ENCODE measurements at places on chromosomes 5 and 9. TPM values are rescaled to one million over a fixed set of nuclear protein-coding genes. Genes with fewer than 3 reads are reported as not detected.

DNA sequence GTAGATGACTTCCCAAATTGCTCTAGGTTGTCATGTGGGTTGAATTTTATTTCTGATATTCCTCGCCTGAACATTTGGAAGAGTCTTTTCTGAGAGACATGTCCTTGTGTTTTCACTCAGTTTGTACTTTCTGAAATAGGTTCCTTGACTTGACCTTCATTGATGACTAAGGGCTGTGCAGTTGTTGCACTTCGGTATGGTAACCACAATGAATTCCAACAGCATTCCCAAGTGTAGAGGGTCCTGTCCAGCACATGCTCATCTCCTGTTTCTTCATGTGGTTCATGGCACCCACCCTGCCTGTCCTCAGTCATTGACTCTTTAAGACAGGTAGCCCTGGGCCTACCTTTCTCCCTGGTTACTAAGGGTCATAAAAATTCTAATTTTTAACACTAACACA lies 527.8 kb downstream of the MTRR start:
- no peak for DNase-seq

DNA sequence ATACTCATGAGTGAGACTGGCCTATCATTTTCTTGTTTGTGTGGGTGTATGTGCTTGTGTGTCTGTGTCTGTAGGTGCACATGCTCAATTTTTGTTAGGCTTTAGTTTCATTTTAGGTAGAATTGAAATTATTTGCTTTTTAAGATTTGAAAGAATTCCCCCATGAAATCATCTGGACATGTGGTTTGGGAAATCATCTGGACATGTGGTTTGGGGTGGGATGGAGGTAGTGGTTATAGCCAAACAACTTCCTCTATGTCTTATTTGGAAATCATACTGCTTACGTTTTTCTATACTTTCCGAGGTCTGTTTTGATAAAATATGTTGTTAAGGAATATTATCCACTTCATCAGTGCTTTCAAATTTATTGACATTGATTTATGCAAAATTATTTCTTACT lies 485.4 kb upstream of the CLINT1 start:
- no peak for DNase-seq

- no peak for DNase-seq
Measured at GRCh38 chr5:31469466-31469865, 62.4 kb downstream of the DROSHA start.

GRCh38 chr5:82165740-82166530 lies 112.2 kb downstream of the RPS23 start:
- DNase-seq: peak; percentile 69

GRCh38 chr5:139650031-139650688 lies 2.0 kb downstream of the CXXC5 start:
- DNase-seq: no peak

- DNase-seq: no peak
Measured at GRCh38 chr5:139061274-139061673, 136.9 kb downstream of the SIL1 start.

- DNase-seq: no peak
Measured at GRCh38 chr9:110334871-110335270, 2.8 kb downstream of the TXNDC8 start.

DNA sequence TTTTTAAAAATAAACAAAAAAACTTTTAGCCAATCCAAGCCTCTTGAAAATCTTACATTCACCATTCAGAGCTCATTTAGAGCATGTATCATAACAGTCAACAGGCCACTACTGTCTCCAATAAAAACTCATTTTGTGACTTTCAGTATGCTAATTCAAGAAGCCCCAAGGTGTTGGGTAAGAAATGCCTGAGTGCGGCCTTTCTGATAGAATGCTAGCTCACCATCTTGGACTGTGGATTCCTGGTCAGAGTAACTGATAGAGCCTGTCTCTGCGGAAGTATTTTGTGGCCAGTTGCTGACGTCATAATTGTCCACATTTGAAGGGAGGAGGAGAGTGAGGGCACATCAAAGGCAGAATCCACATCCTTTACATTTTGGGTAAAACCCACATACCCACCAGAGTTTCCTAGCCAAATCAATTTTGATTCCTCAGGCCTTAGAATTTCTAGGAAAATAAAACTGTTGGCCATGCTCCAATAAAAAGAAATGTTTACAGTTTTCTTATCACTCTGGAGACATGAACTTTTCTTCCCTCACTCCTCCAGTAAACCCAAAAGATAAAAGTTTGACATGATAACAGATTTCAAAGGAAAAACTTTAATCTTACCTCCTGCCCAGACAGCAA lies 41.1 kb upstream of the ERCC6L2 start:
- no peak for DNase-seq

DNA sequence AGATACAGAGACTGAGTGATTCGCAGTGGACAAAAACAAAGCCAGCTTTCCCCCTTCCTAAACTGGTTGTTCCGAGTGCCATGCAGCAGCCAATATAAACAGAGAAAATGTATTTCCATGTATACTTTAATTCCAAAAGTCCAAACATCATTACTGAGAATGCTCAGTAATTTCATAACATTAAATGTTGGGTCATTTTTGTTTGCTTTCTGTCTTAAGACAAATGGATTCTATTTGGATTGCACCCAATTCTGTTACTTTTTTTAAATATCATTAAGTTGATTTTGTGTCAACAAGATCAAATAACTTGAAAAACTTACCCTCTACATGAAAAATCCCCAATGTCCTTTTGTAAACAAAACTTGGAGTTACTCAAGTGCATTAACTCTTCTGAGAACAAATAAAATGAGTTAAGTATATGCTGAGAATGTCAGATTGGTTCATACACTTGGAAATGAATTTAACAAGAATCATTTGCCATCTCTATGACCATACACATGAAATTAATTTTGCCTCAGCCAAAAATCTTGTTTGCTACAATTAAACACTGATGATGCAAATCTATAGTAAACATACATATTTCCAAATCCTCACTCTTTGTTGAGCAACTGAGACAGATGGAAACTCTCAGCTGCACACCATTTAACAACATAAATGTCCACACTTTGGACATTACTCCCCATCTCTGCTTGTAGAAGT lies 19.4 kb downstream of the LURAP1L start:
- no peak for DNase-seq

DNA sequence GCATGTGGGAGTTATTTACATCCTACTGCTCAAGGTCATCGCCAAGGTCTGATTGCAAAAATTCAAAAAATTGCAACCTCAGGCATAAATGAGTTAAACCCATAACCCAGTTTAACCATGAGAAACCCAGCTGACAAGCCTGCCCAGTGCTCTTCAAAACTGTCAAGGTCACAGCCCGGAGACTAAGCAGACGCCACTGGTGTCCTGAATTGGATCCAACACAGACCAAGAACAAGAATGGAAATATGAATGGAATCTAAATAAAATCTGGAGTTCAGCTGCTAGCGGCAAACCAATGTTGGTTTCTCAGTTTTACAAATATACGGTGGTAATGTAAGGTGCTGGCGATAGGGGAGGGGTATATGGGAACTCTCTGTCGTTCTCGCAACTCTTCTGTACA lies 201.5 kb upstream of the MVB12B start:
- DNase-seq: no peak

GRCh38 chr9:4108754-4109465 lies 191.0 kb downstream of the GLIS3 start:
- DNase-seq: no peak

GRCh38 chr5:31736127-31736526 lies 97.2 kb downstream of the PDZD2 start:
- DNase-seq: no peak

- DNase-seq: no peak
Measured at GRCh38 chr9:120737416-120738165, 23.3 kb upstream of the MEGF9 start.

DNA sequence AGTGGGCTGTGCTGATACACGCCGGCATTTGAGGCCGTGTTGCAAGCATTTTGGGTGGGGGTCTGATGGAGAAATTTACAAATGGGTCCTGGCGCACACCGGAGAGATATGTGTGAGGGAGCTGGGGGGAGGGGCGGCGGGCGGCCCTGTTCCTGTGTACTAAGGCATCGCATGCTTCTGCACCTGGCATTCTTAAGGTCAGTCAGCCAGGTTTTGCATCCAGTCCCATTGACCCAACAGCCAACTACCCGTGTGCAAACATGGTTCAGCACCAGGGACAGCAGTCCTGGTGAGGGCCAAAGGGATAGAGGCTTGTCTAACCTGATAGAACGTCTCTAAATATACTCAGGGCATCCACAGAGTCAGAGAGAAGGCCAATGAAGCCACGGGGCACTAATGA lies 839 bp downstream of the GABRG2 start:
- DNase-seq: no peak

DNA sequence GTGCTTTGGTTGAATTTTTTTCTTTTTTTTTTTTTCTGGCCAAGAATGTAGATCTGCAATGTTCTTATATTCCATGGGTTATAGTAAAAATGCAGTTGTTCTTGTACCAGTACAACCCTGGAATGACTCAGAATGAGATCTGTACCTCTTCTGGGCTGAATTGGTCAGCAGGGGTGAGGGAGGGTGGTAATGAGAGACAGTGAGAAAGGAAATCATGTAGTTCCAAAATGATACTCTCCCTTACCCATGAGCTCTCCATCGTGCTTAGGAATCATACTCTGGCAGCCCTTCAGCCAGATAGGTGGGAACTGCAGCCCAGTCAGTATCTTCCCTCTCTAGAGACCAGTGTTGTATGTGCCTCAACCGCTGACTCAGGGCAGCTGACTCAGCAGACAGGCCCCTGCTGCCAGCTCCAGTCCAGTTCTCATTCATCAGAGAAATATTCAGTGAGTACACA lies 2.1 kb upstream of the GLIS3 start:
- peak; percentile 13 for DNase-seq

DNA sequence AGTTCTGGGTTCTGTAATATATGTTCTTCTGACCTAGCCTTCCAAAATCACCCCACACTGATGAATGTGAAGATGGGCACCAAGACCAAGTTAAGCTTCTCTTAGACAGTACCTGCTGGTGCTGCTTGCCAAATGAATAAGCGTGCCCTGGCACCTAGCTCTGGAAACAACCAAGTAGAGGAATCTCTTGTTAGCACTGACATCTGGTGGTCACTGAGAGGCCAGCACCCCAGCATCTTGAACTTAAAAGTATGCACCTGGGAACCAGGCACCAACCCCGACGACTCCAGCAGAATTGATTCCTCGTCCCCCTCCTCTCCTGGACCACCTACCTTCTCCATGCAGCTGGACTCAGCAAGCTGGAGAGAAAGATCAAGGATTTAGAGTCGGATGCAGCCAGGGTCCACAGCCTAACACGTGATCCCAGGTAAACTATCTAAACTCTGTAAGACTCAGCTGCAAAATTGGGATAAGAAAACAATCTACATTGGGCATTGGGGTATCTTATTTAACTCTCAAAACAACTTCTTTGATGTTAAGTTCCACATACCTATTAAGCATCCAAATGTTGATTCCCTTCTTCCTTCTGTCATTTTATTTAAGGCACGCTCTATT lies 89.8 kb downstream of the SLC1A3 start:
- no peak for DNase-seq

GRCh38 chr9:112446526-112446925 lies 40.1 kb upstream of the KIAA1958 start:
- no peak for DNase-seq

- no peak for DNase-seq
Measured at GRCh38 chr5:59617186-59617771, 276.2 kb downstream of the PDE4D start.

- no peak for DNase-seq
Measured at GRCh38 chr5:62296998-62297397, 9.0 kb upstream of the KIF2A start.

DNA sequence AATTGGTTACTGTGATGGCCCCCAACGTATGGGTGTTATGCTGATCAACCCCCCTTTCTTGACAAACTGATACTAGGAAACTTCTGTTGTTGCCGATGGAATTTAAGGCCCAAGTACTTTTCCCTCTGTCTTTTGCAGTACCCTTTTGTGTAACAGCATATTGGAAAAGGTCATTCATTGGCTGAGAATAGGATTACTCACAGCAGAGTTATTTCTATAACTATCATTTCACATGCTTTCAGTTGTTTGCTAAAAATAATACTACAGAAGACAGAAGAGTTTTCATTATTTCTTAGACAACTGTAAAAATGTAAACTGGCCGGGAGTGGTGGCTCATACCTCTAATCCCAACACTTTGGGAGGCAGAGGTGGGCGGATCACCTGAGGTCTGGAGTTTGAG lies 329.5 kb downstream of the KIAA0825 start:
- no peak for DNase-seq

- DNase-seq: peak; percentile 4
Measured at GRCh38 chr9:93670208-93671019, 94.0 kb downstream of the PHF2 start.

GRCh38 chr5:66841264-66841663 lies 245.1 kb downstream of the MAST4 start:
- no peak for DNase-seq

- DNase-seq: no peak
Measured at GRCh38 chr5:148781766-148782165, 44.6 kb upstream of the ADRB2 start.

- no peak for DNase-seq
Measured at GRCh38 chr5:172973127-172973916, 10.2 kb upstream of the ATP6V0E1 start.

GRCh38 chr9:72477930-72478518 lies 43.4 kb upstream of the TMC1 start:
- DNase-seq: no peak

- DNase-seq: no peak
Measured at GRCh38 chr5:158857976-158858375, 241.7 kb downstream of the EBF1 start.

DNA sequence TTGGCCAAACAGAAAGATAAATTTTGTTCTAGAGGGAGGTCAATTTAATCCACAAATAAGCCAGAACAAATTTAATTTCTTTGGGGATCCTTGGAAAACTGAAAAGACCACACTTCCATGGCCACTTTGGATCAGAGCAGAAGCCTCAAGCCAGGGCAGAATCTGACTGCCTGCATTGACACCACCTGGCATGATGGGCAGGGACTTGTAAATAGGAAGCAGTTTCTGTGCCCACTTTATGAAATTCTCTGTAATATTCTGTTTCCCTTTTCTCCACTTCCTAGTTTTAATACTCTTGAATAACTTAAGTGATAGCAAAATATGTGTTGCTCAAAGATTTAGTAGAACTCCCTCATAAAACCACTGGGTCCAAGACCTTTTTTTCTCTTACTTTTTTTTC lies 6.7 kb upstream of the TMEM252 start:
- no peak for DNase-seq

GRCh38 chr9:12813960-12814876 lies 39.4 kb downstream of the LURAP1L start:
- peak; percentile 65 for DNase-seq

The ZCCHC10 gene
- total RNA-seq: 8.4 TPM

The SLC1A1 gene
- 16.8 TPM for total RNA-seq

The IL3 gene
- total RNA-seq: not detected

The STING1 gene
- total RNA-seq: 102 TPM

The C9orf50 gene
- 1.7 TPM for total RNA-seq

The EIF4E1B gene
- not detected for total RNA-seq

The MSMP gene
- not detected for total RNA-seq

The DNAJB5 gene
- 4.5 TPM for total RNA-seq

The ZBTB5 gene
- total RNA-seq: 13.8 TPM

The IFNK gene
- total RNA-seq: not detected

The SH3GLB2 gene
- 175 TPM for total RNA-seq

The GRIN1 gene
- not detected for total RNA-seq

The UBE2QL1 gene
- 0.39 TPM for total RNA-seq
